ENCODE measurements at places on chromosomes 5 and 9.
A peak's percentile ranks its signal among the peaks of the same experiment; 100 is the strongest.

GRCh38 chr5:112682621-112683061 lies 55.0 kb upstream of the APC start:
- DNase-seq: no peak

GRCh38 chr9:79008916-79009315 lies 562.8 kb upstream of the TLE4 start:
- DNase-seq: no peak

- DNase-seq: no peak
These were observed 299.2 kb downstream of the CD180 start for GRCh38 chr5:66897356-66897755.

GRCh38 chr9:110128664-110129329 lies 79.2 kb downstream of the C9orf152 start:
- no peak for DNase-seq

DNA sequence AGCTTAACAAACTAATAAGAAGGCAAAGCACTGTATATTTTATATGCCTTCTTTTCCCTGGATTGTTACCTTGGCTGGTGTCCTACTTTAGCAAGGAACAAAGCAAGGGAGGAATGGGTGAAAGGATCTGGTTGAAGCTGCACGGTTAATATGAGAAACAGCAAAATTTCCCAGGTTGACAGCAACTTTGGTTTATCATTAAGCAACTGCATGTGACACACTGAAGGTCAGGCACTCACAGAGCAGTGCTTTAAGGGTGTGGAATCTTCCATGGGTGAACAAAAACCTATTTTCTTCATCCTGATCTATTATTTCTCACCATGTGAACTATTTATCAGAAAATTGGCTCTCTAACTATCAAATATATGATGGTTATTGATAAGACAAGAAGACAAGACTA lies 109.0 kb upstream of the ATP10B start:
- no peak for DNase-seq

DNA sequence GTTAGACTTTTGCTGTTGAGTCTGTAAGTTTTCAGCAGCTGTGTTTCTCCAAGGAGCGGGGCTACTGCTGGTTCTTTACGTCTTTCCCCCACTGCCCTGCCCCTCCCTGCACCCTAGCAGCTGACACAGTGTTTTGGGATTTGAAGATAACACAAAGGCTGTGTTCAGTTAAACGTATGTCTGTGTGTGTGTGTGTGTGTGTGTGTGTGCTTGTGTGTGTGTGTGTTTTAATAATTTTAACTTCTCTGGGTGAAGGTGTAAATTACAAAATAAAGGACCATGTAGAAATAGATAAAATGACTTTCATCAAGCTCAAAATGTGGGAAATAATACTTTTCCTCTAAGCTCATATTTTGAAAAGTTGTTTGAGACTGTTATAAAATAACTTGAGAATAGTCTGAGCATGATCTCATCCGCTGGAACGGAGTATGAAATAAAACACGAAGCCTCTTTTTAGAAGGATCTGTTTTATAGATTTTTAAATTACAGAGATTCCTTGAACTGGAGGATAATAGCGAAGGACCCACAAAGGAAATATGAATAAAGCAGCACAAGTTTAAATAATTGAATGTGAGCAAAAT lies 10.9 kb downstream of the ABL1 start:
- no peak for DNase-seq

DNA sequence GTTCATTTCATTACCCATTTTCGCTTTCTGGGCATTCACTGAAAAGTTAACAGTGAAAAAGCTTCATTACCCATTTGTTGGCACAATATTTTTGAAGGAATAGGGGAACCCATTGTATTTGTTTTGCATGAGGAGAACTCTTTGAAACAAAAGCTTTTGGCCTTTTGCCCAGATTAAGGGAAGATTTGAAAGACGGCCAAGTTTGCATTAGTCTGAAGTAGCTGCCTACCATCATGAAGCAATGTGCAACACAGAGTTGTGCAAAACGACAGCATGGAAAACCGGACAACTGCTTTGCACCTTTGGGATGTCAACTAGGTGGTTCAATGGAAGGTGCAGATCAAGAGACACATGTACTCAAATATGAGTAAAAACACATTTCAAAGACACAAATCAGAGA lies 84.9 kb downstream of the TRPM3 start:
- peak; percentile 83 for DNase-seq

GRCh38 chr5:125338440-125339174 lies 592.2 kb upstream of the ZNF608 start:
- no peak for DNase-seq

- peak; percentile 73 for DNase-seq
These were observed 529 bp upstream of the NRARP start for GRCh38 chr9:137302449-137303150.

GRCh38 chr9:96551403-96551802 lies 68.2 kb downstream of the CDC14B start:
- no peak for DNase-seq

DNA sequence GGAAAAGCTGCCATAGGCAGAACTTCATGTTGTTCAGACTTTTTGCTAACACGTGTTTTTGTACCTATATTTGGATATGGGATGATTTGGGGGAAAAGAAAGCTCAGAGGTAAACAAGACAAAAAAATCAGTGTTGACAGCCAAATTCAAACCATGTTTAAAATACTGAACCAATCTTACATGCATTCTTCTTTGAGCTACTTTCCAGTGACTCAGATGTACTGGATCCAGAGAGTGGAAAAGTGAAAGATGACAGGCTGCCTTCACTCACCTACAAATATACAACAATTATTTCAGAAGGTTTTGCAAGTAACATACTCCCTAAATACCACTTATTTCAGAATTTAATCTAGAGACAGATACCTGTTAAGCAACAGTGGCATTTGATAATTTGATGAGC lies 165.7 kb downstream of the MPDZ start:
- no peak for DNase-seq

DNA sequence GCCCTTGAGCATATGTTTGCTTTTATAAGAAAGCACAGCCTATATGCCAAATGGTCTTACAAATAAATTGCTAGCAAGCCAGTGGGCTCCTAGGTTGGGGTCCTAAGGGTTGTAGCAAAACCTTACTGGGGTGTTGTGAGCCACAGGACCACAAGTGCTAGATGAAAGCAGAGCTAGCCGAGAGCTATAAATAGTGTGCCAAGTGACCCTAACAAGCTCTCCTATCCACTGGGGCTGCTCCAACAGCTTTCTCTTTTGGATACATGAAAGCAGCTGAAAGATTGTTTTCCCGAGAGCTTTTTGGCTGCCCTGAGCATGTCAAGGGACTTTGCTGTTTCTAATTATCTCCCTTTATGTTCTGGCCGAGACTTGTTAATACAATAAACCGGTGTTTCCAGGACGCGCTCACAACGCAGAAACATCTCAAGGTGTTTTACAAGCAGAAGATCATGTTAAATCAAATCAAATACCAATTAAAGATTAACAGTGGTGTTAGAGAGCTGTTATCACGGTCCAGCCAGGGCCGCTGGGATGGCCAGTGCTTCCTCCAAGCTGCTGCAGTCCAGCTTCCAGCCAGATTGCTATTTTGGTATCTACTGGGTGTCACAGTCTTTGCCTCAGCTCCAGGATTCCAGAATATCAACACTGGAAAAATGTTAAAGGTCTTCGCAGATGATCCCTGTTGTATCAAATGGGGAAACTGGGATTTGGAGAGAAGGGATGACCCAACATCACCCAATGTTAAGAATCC lies 351.0 kb downstream of the ASTN2 start:
- no peak for DNase-seq

DNA sequence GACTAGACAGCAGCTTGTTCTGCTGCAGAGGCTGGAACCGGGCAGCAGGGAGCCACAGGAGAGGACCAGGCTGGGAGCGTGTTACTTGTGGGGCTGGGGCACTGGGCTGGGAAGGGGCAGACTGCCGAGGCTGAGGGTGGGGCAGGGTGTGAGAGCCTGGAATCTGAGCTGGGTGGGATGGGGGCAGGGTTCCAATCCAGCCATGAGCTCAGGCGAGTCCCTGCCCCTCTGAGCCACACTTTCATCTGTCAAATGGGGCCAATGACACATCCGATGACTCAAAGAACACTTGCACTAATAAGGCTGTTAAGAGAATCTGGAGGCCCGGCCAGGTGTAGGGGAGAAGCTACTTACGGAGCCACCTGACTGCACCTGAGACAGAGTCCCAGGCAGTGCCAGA lies 18.7 kb upstream of the WDR38 start:
- no peak for DNase-seq

DNA sequence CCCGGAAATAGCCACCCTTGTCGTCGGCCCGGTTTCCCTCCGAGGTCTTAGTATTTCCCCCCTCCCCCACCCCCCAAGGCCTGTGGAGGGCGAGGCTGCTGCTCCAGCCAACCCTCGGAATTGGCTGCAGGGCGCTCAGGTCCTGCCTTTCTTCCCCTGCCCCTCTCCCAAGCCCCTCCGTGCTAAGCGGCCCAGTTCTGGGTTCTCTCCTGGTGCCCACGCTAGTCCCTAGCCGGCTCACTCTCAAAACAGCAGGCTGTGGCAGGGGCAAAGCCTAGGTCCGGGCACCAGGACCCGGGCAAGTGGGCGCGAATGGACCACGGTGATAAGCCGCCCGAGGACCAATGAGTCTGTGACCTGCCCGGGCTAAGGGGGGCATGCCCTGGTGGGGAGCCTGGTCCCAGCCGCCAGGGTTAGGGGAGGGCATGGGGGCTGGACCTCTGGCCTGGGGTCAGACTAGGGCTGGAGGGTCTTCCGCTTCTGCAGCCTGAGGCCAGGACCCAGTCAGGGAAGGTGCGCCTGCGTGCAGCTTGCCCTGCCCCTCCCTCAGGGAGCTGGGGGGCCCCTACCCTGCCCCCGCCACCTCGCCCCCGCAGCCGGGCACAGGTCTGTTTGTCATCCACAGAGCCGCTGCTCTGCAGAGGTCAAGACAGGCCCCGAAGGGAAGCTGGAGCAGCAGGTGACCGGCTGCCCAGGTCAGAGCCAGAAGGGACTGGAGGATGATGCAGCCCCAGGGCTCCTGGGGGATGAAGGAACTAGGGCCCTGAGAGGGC lies 5.0 kb upstream of the IRX4 start:
- DNase-seq: no peak

DNA sequence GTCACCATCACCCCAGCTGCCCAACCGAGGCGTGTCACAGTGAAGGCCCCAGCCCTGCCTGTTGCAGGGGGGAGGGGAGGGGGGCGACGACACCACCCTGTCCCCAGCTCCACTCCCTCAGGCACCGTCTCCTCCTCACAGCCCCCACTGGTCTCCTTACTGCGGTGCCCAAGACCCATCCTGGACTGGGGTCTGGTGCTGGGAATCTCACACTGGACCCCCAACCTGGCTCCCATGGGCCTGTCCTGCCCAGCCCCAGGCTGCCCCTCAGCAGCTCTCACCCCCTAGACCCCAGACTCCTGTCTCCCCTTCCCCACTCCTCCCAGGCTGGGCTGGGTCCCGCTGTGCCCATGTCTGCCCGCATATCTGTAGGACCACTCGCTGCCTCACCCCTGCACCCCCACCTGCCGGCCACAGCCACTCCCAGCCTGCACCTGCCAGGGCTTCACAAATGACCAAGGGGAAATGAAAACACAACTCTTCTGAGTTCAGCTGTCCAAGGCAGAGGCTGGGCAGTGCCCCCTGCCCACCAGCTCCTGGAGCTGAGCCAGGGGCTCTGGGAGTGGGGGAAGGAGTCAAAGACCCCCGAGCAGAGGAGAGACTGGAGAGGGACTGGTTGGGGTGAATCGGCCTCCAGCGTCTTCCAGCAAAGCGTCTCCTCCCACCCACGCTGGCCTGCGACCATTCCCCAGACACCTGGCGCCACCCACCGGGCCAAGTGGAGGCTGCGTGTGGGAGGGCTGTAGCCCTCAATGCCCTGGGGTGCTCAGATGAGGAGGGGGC lies 32.6 kb upstream of the EGFL7 start:
- DNase-seq: peak; percentile 60

GRCh38 chr5:112196584-112196983 lies 222.5 kb downstream of the EPB41L4A start:
- no peak for DNase-seq

GRCh38 chr5:139967353-139967752 lies 75.7 kb downstream of the NRG2 start:
- DNase-seq: no peak

- DNase-seq: no peak
These were observed 44.0 kb upstream of the XPA start for GRCh38 chr9:97740848-97741821.

All from COR-L47 (cell line).